NCI-H187 treated with DMSO at 0.1 percent for 48 hours (cell line): ENCODE measurements at places on chromosomes 7 and 10.

GRCh38 chr10:77904100-77904840 lies 22.3 kb downstream of the DLG5 start:
- no peak for DNase-seq

- DNase-seq: no peak
Observed at GRCh38 chr7:15765753-15766152, 79.3 kb upstream of the MEOX2 start.

DNA sequence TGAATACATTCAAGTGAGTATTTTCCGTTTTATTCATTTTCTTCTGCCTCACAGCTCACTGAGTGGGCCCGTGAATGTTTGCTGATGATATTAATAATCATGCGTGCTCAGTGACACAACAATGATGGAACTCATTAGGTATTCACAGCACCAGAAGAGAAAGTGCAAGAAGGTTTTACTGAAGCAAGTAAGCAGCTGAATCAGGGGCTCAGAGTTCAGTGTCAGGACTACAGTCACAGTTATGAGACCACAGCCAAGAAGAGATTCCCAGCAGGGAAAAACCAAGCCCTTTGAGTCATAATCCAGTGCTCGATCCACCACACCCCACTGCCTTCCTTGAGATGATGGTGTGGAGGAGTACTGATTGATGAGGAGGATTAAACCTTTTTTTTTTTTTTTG lies 247.4 kb downstream of the KIAA1217 start:
- DNase-seq: no peak

DNA sequence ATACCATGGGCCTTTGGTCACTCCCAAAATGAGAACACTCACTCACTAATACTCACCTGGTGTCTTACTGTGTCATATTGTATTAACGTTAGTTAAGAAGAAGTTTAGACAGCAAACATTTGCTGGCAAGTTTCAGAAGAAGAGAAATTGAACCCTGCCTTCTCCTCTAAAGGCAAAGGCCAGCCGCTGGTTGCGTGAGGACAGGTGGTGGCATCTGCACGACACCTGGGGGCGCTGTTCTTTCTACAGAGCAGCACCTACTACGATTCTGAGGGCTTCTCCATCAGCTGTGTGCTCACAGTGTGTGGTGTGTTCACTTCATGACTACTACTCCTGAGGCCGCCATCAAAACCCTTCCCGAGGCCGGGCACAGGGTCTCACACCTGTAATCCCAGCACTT lies 17.9 kb upstream of the CLEC2L start:
- no peak for DNase-seq

- DNase-seq: no peak
Observed at GRCh38 chr10:124598773-124599587, 137.4 kb downstream of the LHPP start.

DNA sequence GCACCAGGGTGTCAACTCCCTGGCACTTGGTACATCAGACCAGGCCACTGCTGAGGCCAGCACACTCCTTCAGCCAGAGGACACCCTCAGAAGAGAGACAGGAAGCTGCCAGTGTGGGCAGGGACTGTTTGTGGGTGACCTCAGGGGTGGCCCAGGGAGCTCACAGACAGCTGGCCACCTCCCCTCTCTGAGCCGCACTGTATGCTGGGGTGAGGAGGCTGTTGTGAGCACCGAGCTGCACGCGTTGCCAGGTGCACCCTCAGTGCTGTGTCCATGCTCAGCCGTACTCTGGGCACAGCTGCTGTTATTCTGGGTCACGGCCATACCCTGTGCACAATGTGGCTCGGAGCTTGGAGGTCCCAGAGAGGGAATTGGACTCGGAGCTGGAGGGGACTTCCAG lies 61.5 kb upstream of the NANOS1 start:
- DNase-seq: no peak
